ENCODE measurements at places on chromosomes 4 and X.
A peak's percentile ranks its signal among the peaks of the same experiment; 100 is the strongest.

GRCh38 chr4:140052050-140052449 is 101.9 kb downstream of the MAML3 start:
- DNase-seq = peak; percentile 59

GRCh38 chr4:47071901-47072341 is 40.6 kb downstream of the GABRB1 start:
- no peak for DNase-seq

DNA sequence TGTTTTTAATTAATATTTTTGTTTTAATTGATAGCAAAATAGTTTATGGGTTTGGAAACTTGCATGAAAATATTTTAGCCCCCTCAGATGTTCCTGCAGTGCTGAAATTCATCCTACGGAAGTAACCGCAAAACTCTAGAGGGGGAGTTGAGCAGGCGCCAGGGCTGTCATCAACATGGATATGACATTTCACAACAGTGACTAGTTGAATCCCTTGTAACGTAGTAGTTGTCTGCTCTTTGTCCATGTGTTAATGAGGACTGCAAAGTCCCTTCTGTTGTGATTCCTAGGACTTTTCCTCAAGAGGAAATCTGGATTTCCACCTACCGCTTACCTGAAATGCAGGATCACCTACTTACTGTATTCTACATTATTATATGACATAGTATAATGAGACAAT is 40.4 kb downstream of the MAP7D3 start:
- no peak for DNase-seq

GRCh38 chr4:142467088-142467487 is 379.0 kb downstream of the INPP4B start:
- DNase-seq = no peak

- no peak for DNase-seq
Observed at GRCh38 chr4:108878806-108879205, 116.0 kb upstream of the ETNPPL start.
